Stimulated activated CD4-positive, alpha-beta T cell treated with anti-CD3 and anti-CD28 coated beads, Interleukin-15, amount 100 ng/mL, for 24 hours (primary cell): ENCODE measurements at places on chromosomes 13 and 19.

GRCh38 chr13:38993381-38993780, 2.8 kb upstream of the STOML3 start:
- no peak for DNase-seq

- DNase-seq = no peak
These were observed 3.6 kb downstream of the TUBB4A start for GRCh38 chr19:6498294-6499036.

DNA sequence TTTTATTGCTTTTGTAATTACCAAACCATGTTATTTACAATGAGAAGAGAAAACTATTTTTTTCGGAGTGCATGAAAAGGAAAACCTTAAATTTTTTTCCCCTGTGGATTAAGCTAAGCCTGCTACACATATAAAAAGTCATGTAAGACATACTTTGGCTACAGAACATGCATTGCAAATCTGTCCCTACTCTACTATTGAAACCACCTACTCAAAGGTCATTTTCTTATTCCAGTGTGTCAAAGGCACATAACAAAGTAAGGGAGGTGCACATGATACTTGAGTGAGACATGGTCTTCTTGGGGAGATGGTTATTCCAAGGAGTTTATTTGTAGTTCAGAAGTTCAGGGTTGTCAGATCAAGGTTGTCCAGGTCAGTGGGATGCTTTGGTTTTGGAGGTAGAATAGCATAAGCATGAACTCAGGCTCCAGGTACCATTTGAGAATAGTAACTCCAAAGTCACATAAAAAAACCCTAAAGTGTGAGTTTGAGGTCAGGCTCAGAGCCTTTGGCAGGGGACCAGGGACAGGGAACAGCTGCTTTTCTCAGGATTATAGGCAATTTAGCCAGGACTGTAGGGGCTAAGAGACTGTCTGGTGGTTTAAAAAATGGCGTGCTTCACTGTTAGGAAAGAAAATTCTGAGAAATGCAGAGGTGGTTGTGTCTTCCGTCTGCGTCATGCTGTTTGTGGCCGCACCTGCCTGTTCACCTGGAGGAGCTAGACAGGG, 15.4 kb downstream of the FARP1 start:
- DNase-seq = no peak

DNA sequence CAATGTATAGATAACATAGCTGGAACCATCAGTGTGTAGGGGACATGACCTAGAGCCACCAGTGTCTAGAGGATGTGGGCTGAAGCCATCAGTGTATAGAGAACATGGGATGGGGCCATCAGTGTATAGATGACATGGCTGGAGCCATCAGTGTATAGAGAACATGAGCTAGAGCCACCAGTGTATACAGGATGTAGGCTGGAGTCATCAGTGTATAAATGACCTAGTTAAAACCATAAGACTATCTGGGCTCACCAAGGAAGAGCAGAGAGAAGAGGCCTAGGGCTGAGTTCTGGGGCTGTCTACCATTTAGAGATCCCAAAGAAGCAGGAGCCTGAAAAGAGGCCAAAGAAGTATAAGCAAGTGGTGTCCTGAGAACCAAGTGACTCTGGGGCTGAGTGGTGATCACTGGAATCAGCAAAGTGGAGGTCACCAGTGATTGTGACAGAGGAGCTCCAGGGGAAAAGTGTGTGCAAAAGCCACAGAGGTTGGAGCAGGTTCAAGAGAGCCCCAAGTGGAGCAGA, 41.0 kb downstream of the RFX2 start:
- no peak for DNase-seq

- DNase-seq = no peak
These were observed 59.2 kb upstream of the OLFM4 start for GRCh38 chr13:52969373-52969772.

DNA sequence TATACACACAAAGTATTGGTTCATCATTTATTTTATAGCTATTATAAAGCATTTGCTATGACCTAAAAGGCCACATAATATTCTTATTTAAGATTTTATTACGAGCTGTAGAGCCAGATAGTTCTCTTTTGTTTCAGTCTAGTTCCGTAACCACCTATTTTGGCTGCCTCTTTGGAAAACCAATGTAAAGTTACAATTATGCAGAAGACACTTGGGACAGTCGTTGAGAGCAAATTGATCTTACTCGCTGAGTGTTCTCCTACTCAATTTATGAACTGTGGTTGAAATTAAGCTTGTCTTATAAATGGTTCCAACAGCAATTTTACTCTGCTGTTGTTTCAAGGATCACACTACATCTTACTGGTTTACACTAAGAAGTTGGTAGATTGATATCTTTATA, 122.3 kb downstream of the SLC7A1 start:
- DNase-seq = no peak

DNA sequence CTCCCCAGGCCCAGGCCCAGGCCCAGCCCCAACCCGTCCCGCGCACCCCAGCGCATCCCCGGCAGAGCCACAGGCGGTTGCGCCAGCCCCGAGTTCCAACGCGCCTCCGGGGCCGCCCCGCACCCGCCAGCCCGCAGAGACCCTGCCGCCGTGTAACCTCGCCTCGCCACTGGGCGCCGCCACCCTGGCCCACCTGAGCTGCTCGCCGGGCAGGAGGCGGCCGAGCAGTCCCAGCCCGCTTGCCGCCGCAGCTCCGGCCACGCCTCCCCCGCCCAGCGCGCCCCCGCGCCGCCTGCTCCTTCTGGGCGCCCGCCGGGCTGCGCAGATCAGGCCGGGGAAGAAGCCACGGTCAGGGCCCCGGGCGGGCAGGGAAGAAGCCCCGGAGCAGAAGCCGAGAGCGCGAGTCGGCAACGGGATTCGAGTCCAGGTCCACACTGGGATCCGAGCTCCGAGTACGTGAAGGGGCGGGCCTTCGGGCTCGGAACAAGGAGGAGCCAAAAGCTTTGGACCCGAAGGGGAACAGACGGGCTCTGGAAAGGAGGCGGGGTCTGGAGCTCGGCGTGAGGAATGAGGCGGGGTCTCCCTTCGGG, at the start of gene MBOAT7:
Gene MBOAT7, minus strand, starts transcription at position 436 of the 590 bp plus-strand sequence. CDS start 1,072 bp downstream, outside the sequence.
- no peak for DNase-seq

DNA sequence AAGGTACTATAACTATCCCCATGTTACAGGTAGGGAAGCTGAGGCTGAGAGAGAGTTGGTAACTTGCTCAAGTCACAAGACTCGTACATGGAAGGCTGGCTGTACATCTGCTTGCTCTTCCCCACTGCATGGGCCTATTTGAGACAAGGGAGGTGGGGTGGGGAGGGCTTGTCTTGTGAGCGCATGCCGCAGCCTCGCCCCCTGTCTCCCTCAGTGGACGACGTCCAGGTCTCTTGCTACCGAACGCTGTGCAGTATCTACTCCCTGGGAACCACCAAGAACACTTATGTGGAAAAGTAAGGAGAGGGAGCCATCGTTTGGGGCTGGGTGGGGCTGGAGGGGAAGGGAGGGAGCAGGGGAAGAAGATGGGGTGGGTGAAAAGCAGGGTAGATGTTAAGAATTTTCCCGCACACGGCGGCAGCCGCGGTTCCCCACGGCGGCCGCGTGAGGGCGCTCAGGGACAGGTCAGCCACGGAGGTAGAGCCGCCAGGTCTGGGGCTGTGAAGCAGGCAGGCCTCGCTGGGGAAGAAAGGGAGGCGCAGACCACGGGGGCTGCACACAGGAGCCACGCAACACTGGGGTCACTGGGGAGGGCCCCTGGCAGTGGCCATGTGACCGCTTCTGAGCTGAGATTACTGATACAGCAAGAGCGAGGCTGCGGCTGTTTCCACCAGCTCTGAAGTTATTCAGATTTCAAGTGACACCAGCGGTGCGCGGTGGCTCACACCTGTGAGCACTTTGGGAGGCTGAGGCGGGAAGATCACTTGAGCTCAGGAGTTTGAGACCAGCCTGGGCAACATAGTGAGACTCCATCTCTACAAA, 81.5 kb downstream of the RYR1 start:
- peak; percentile 81 for DNase-seq

DNA sequence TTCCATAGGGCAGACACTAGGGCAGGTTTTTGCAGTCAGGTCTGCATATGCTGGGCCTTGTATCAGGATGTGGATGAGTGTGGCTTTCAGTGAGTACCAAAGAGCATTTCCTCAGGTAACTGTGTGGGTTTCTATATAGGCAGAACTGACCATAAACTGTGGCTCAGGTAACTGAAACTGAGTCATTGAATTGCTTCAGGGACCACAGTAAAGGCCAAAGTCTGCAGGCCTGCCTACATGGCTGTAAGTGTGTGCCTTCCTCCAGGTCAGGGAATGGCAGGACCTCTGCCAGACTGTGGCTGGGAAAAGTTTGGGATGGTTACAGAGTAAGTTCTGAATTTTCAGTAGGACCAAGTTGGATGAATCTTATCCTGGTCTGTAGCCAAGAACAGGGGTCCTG, 85.6 kb downstream of the ZNF486 start:
- DNase-seq = no peak

DNA sequence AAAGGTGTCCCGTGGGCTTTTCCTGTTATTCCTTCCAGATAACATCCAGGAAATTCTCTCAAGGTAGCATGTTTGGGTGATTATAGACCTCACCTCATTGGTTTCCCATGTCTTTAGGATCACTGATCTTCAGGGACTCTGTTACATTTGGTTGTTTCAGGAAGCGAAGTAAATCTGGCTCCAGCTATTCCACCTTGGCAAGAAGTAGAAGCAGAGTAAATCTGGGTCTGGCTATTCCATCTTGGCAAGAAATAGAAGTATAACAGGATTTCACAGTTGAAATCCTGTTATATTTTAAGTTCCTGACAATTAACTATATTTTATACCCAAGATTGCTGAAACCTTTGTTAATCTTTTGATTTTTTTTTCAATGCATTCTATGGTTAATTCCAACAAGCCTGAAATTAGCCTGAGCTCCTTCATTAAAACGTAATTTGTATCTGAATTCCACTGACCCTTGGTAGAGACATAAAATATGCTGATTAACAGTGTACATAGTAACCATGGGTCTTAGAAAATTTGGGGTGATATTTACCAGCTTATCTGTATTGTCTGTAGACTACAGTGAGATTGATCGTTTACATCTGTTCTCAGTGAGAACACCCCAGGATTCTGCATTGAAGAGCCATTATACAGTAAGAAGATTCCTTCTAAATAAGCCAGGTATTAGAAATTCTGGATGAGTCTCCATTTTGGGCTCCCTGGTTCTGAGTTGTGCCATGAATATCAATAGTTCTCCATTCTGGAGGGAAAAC, 267.6 kb upstream of the SLITRK6 start:
- DNase-seq = no peak

- no peak for DNase-seq
These were observed 987.0 kb downstream of the DIAPH3 start for GRCh38 chr13:59176775-59177174.

GRCh38 chr13:28022848-28023518, 34.5 kb upstream of the URAD start:
- DNase-seq = no peak

DNA sequence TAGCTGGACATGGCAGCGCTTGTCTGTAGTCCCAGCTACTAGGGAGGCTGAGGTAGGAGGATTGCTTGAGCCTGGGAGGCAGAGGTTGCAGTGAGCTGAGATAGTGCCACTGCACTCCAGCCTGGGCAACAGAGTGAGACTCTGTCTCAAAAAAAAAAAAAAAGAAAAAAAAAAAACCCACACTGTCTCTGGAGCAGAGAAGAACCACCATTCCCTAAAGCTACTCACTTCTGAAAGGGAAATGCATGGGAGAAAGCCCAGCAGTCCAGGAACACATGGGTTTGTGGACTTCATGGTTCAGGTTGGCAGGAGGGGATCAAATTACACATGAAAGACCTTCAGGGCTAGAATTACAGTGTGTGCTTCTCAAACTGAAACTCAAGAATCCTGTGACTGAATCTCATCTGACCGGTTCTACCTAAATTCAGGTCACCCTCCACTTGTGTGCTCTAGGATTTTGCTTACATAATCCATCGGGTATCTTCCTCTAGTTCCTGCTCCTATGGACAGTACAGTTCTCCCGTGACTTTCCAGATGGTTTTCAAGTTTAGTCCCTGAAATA, 30.2 kb upstream of the CPB2 start:
- DNase-seq = no peak

DNA sequence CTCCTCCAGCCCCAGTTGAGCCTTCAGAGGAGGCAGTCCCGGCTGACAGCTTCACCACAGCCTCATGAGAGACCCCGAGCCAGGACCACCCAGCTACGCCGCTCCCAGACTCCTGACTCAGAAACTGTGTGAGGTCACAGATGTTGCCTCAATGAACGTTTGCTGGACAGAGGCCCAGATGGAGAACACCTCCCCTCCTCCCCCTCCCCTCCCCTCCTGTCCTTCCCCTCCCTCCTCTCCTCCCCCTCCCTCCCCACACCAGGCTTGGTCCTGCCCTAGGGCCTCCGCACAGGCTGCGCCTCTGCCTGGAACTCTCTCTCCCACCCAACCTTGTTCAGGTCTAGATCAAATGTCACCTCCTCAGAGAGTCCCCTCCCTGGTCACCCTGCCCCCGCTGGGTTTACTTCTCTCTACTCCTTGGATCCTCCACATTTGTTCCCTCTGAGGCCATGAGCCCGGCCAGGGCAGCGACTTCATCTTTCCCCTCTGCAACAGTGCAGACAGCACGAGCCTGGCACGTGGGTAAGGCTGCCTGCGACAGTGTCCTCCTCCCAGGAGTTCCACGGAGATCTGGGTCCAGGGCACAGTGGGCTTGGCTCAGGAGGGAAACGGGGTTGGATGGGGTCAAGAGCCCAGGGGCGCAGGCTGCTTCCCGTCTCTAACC, 17.4 kb downstream of the PIP5K1C start:
- DNase-seq = no peak

DNA sequence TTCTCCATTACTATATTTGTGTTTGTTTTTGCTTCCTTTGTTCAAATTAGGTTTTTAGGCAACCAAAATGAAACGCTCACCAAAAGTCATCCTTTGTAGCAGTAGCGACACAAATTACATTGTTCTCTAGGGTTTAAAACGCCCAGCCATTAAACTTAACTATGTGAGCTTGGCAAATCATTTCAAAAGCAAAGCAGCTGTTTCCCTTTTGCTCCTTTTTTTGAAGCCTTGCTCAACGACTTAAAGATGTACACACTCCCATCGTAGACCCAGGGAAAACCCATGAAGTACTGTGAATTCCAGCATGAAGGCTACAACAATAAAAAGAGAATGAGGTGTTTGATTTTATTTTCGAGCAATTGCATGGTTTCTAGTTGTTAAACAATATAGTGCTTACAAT, 106.7 kb downstream of the RAP2A start:
- DNase-seq = no peak

GRCh38 chr13:31007417-31007816, 75.0 kb downstream of the TEX26 start:
- no peak for DNase-seq

- DNase-seq = no peak
These were observed 63.3 kb downstream of the ZIC5 start for GRCh38 chr13:99908140-99908803.
